ENCODE measurements at places on chromosomes 13 and 19.

DNA sequence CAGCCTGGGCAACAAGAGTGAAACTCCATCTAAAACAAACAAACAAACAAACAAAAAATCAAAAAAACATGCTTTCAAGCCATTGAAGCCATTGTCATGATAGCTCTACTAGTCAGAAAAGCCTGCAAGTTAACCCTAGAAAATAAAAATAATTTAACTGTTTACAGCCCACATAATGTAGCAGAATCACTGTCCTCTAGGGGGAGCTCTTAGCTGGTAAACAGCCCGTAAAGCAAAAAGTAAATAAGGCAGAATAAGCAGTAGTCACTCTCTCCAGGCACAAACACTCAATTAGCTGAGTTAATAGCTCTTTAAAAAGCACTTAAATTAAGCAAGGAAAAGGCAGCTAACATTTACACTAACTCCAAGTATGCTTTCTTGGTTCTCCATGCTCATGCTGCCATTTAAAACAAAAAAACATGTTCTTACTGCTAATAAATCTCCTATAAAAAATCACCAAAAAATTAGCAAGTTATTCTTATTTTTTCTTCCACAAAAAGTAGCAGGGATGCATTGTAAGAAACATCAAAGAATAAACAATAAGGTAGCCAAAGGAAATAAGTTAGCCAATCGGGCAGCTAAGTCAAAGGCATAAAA lies 11.3 kb downstream of the LILRB4 start:
- DNase-seq, result peak; percentile 28

DNA sequence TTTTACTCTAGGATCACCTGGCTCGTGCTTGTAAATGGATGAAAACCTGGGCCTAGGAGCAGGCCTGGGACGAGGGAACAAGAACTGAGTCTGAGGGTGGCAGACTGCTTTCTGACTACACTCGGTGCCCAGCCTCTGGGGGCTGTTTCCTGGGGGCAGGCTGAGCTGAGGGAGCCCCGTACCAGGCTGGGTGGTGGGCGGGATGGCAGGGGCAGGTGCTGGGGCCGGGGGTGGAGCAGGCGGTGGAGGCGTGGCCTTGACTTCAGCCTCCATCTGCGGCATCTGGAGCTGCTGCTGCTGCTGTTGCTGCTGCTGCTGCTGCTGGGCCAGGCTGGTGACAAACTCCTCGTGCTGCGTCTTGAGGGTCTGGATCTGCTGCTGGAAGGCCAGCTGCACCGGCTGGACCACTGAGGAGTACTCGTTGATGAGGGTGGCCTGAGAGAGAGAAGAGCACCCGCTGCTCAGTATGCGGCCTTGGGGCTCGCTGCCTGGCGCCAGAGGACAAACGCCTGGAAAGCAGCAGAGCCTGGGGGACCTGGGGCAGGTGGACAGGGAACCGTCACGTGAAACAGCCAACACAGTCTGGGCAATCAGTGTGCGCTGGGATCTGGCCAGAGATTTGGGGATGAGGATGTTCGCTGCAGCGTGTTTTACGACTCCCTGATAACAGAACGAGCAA lies 12.6 kb downstream of the CHERP start:
- DNase-seq, result no peak

- no peak for DNase-seq
These were observed 630 bp downstream of the RAP2A start for GRCh38 chr13:97434397-97435201.

DNA sequence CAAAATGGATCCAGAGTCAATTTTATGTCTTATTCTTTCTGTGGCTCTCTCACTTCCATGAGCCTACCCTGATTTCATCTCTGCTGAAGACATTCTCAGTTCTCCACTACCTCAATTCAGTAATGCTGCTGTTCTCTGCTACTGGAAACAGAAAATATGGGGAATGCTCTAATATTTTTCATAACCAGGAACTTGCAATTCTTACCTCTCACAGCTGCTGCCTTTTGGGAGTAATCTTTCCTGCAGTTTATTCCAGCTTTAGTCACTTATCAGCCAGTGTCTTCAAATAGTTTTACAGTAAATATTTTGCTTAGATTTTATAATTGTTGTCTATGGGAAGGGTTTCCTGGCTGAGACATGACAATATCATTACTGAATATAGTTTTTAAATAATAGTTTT lies 145.1 kb upstream of the UFM1 start:
- DNase-seq, result no peak

- DNase-seq, result no peak
These were observed 10.7 kb downstream of the IQCN start for GRCh38 chr19:18263324-18264136.
